Activated T-cell treated with anti-CD3 and anti-CD28 coated beads, Interleukin-2, amount 50 U/mL, for 48 hours (primary cell): ENCODE measurements at places on chromosomes 12 and 14.

GRCh38 chr14:77141214-77142004, at the start of gene ZDHHC22:
Gene ZDHHC22 (minus strand): TSS chr14:77141791. CDS start chr14:77139738, 2,053 bp downstream.
- peak; percentile 46 for DNase-seq

- DNase-seq = no peak
These were observed 40.8 kb downstream of the RPS6KA5 start for GRCh38 chr14:91019673-91020072.

GRCh38 chr14:64612021-64612380, 62.2 kb downstream of the PPP1R36 start:
- DNase-seq = no peak

GRCh38 chr14:95015046-95015445, 142.3 kb downstream of the DICER1 start:
- no peak for DNase-seq

- no peak for DNase-seq
These were observed 209.0 kb upstream of the NUDT4 start for GRCh38 chr12:93168751-93169150.

DNA sequence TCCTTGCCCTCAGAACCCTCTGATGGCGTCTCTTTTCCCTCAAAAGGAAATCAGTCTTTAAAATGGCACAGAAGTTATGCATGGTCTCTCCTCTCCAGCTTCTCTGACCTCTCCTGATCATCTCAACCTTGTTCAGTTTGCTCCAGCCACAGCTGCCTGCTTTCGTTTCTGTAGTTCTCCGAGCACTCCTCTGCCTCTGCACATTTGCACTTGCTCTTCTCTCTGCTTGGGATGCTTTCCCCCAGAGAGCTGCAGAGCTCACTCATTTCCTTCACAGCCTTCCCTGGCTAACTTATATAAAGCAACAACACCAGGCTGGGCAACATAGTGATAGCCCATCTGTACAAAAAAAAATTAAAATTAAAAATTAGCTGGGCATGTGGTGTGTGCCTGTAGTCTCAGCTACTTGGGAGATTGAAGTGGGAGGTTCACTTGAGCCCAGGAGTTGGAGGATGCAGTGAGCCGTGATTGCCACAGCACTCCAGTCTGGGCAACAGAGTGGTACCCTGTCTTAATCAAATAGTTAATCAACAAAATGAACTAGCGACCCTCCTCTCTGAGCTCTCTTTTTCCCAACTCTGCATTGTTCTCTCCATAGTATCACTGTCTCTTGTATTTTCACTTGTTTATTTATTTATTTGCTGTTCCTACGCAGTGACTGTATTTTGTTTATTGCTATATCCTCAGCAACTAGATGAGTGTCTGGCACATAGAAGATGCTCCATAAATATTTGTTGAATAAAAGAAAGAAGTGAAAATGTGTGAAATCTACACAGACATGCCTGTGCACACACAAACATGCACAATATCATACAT, 37.7 kb downstream of the PPFIBP1 start:
- DNase-seq = no peak

DNA sequence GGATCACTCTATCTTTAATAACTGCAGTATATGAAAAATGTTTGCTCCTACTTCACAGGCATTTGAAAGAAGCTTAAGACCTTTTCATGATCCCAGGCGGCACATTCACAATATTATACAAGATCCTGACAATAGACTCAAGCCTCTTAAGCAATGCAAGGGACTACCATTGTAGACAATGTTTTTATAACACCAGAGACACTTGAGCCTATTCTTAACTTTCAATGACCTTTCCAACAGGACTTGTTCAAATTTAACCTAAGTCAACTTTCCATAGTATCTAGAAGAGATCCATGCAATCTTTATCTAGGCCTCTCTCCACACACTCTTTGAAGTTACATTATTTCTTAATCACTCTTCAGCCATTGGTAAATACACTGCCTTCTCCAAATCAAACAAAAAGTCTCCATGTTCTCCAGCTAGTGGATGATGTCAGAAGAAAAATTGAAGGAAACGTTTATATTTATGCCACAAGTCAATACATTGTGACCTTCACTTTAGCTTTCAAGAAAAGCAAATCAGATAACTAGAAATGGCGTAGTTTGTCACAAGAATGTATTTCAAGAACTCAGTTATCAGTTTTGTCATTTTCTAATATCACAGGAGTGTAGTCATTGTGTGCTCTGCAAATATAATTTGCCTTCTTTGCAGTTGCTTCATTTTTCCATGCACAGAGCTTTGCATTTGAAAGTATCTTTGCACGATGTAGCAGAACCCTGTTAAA, 41.2 kb downstream of the PHLDA1 start:
- no peak for DNase-seq

DNA sequence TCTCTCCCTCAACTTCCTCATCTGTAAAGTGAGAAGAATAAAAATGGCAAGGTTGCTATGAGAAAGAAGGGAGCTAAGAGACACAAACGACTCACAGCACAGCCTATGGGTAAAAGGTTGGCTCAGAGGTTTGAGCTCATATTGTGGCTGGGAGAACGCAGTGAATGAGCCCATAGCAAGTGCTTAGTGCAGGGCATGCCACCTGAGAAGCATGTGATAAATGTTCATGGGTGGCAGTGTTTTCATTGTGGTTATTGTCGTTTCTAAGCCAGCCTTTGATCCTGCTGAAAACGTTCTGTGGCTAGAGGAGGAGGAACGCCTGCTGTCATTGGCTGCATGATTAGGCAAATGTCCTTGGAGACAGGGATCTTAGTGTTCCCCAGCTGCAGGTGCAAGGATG, 150.4 kb downstream of the KSR2 start:
- DNase-seq = no peak
